ENCODE measurements at places on chromosomes 12 and 14.

GRCh38 chr12:93456077-93456476 is 11.2 kb upstream of the MRPL42 start:
- DNase-seq = no peak

DNA sequence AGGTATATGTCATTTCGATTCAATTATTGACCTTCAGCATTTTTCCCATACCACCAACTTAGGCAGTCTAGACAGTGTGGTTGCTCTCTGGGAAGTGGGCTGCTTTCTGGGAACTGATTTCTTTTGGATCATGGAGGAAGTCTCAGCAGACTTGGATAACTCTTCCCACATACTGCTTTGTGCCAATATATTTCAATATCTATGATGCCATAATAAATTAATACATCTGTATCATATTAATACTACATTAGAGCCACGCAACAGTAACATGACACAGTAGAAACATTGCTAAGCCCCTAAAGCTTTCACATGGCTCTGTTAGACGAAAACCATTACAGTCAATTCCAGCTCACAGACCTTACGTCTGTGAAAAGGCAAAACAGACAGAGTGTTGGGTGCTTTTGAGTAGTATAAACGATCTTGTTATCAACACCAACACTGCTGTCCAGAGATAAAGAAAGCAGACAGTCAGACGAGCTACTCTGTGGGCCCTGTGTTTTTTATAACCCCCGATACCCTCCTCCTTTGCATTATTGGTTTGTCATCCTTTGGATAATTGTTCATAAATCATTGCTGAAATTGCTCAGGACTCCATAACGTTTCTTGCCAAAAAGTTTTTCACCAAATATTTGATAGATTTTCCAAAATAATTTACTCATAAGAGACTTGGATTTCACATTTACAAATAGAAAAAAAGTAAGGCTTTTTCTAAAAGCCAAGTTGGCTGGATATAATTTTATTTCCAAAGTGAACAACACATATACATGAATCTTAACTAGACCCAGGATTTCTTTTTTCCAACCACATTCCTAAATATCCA is 439.7 kb downstream of the ADAMTS20 start:
- no peak for DNase-seq

DNA sequence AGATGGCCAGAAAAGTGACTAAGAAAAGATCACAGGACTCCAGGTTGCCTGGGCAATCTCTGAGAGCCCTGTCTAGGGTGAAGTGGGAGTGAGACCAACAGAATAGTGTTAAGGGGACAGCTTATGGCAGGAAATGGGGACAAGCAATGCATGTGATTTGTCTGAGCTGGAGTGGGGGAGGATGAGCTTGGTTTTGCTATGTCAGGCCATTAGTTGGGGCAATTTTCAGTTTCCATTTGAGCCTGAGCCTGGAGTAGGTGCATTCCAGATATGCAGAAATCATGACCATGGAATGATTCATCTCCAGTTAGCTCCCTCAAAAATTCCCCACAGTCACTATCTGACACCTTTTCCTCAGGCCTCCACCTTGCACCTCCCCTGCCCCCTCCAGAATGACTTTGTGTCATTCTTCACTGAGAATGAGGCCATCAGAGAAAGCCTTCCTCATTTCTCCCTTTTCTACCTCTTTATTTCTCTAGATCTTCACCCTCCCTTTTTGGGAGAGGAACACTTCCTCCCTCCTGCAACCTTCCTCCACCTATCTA is 150.9 kb upstream of the PLEKHG7 start:
- DNase-seq = no peak

DNA sequence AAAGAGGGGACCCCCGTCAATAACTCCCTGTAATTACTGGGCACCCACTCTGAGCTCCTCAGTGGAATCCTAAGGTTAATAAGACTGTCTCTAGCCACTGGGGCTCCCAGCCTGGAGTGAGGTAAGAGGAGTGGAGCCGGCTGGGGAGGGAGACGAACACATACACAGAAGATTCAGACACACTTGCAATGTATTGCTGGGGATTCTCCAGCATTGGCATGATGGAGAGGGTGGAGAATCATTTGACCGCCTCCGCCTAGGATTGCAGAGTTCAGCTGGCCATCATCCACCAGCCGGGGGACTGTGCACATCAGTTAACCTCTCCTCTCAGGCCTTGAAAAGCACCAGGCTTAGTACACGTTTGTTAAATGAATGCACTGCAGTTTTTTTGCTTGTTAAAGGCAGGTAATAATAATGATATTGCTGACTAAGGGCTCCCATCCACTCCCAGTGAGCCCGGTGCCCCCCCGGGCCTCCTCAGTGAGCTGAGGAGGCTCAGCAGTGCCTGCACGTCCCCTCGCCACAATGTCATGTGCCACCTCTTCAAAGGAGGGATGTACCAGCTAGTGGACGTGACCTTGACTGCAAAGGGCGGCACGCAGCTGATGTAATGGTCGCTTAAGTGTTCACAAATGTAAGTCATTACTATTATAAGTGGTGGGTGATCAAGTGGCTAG is 20.3 kb upstream of the FAIM2 start:
- no peak for DNase-seq

DNA sequence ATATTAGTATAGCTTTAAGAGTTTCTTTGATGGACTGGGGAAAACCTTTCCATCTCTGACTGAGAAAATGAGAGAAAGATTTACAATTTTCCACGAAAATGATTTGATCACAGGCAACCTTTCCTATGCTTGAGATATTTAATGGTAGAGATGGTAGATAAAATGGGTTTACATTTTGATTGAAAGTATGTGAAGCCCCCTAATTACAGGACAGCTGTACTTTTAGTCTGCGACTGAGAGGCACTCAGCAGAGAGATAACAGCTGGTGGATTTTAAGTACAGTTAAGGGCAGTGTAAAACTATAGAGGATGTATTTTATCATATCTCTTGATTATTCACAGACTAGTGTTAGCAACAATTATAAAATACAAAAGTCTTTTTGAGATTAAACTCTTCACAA is 40.7 kb downstream of the C12orf50 start:
- no peak for DNase-seq

DNA sequence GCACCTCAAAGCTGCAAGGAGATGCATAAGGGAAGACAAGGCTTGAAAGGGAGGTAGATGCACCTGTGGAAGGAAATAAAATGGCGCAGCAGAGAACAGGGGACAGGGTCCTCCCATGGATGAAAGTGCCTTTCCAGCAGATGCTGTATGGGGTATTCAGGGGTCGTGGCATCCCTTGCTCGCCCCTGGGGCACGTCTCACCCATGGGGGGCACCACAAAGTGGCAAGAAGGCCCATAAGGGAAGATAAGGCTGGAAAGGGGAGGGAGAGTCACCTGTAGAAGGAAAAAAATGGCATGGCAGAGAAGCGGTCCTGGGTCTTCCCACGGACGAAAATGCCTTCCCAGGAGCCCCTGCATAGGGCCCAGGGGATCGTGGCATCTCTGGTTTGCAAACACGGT is 265.1 kb downstream of the ALG10 start:
- no peak for DNase-seq
